Astrocyte (in vitro differentiated cells and primary cell): ENCODE measurements at places on chromosomes 4 and X. TPM values are rescaled to one million over a fixed set of nuclear protein-coding genes. Genes with fewer than 3 reads are reported as not detected.

DNA sequence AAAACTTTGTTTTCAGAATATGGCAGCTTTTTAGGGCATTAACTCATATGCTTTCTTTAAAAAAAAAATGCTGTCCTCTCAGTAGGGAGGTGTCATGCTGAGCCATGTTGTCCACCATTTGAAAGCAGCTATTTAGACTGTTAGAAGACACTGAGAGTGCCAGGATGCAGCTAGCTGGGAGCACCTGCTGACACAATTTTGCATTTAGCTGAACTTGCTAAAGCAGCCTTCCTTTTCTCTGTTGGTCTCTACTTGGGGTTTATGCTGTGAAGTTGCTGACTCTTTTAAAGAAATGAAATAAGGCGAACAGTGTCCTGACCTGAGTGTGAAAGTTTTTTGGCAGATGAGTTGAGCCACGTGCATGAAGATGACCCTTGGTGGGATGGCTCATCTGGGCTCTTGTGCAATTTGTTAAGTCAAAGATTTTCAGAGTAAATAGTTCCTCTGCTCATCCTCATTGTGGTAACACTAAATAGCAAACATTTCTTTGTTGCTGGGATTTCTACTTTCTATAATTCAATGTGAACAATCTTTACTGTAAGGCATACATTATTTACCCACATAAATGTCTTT lies 64.5 kb downstream of the CDS1 start:
- DNase-seq: no peak

HTATSF1 gene
- 29.1 and 33.1 TPM in 2 replicates for total RNA-seq

DNA sequence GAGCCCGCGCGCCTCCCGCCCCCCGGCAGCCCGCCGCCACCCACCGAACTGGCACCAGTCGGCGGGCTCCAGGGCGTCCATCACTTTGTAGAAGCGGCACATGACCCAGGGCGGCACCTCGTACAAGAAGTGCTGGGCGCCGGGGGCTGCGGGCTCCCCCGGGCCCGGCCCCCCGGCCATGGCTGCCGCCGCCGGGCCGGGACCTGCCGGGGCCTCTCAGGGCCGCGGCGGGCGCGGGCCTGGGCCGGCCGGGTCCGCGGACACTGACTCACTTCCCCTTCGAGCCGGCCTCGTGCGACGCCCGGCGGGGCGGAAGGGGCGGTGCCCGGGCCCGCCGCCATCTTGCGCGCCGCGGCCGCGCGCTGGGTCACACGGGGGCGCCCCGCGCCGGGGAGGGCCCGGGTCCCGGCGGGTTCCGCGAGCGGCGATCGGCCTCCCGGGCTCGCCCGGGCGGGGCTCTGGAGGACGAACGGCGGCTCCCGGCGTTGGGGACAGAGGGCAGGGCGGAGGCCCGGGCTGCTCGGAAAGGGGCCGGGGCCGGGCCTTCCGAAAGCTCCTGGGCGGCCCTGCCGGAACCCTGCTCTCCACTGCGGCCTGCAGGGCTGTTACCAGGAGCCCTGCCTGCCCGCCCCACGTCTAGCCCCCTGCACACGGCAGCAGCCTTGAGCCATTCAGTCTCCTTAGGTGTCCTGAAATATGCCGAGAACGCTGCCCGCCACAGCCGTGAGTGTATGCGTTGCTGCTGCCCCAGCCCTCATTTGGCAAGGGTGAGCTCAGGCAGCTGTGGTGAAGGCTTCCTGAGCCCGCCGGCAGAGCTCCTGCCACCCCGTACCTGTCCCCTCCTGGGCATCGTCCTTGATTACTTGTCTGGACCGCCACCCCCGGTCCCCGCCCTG lies at the start of gene IRAK1:
IRAK1 (minus strand) TSS at position 270 of the 896 bp plus-strand sequence; CDS start at position 180, 90 bp downstream.
- no peak for DNase-seq

SHROOM4 gene
- total RNA-seq: 7.0 and 7.6 TPM in 2 replicates

- no peak for DNase-seq
These were observed 508.2 kb upstream of the FAM241A start for GRCh38 chr4:111636961-111637585.

PCDH7 gene
- total RNA-seq: 40.8 and 45.4 TPM in 2 replicates

DNA sequence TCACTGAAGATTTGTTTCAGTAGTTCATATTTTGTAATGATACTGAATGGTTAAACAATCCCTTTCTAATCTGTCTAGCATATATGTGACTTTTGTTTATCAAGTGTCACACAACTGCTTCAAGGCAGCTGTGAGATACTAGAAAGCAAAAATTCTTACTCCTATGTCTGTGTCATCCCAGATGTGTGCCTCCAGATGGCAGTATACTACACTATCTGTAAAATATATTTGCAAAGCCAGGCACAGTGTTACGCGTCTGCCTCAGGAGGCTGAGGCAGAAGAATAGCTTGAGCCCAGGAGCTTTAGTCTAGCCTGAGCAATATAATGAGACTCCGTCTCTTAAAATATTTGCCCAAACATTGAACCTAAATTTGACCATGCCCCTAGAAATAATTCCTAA lies 4.0 kb downstream of the NUDT10 start:
- peak; percentile 27 for DNase-seq

GRCh38 chrX:47798861-47799260 lies 37.8 kb upstream of the ZNF81 start:
- no peak for DNase-seq

DNA sequence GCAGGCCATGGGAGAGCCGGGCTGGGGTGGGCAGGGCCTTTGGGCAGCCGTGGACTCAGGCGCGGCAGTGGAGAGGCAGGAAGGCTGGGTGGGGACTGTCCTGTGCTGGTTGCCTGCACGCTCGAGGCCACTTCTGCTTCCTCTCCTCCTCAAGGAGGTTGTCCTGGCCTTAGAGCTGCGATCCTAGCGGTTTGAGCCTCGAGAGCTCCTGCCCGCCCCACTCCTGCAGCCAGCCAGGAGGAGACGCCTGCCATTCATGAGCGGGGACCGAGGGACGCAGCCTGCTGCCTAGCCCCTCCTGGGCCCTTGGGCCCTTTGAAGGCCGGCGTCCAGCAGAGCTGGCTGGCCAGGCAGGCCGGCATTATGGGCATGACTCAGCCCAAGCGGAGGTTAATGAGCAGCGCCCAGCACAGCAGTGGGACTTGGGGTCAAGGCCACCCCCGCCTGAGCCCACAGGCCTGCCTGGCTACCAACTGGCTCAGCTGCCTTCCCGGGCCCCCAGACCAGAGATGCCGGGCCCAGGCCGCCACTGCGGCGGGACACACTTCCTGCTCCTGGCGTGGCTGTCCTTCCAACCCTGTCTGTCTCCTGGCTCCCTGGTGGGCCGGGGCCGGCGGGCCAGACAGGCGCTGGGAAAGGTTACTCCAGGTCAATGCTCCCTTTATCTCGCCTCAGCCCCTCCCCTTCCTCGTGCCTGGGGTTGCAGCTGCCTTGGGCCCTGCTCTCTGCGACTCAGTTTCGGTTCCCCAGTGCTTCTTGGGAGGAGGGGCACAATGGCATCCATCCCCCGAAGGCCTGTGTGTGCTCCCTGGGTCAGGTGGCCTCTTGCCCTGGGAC lies 1.8 kb downstream of the ABCD1 start:
- DNase-seq: peak; percentile 46

GRCh38 chrX:49627086-49627777 lies 28.4 kb downstream of the GAGE1 start:
- no peak for DNase-seq

DNA sequence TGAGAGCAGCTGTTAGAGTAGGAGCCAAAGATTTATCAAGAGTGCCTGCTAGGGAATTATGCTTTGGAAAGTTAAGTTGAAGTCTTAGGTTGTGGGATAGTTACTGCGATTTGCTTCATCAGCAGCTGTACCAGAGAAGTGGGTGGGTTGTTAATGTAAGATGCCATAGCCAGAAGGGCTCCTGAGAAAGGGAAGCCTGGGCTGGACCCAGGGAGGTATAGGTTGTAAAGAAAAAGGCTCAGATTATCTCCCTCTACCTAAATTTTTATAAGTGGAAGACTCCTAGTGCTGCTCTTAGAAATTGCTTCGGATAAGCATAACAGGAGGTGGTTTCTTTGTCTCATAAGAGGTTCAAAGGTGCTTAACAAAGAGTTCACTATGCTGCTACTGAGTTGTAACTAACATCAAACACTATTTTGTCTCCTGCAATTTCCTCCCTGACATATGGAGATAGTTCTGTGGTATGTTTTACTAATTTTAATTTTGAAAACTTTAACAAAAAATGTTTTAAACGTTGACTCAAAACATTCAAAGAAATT lies 356.9 kb downstream of the DTHD1 start:
- DNase-seq: no peak

- DNase-seq: peak; percentile 23
These were observed 73.5 kb downstream of the CLCN5 start for GRCh38 chrX:49995795-49996455.

BRS3 gene
- total RNA-seq: not detected in 2 replicates

GRCh38 chrX:45769761-45770582 lies 569.3 kb upstream of the DIPK2B start:
- peak; percentile 93 for DNase-seq

DNA sequence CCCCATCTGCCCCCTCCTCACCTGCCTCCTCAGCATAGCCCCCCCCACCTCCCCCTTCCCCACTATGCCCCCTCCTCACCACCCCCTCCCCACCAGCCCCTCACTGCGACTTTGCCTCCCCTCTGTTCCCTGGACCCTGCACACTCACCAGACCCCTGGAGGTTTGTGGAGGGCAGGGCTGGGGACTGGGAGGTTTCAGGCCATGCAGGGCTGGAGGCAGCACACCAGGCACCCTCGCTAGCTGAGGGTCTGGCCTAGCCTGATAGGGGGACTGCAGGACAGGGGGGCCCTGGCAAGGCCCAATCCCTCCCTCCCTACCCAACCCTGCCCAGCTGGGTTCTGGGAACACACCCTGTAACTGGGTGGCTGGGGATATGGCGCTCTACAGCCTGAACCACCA lies 28.0 kb downstream of the TACC3 start:
- DNase-seq: no peak

DNA sequence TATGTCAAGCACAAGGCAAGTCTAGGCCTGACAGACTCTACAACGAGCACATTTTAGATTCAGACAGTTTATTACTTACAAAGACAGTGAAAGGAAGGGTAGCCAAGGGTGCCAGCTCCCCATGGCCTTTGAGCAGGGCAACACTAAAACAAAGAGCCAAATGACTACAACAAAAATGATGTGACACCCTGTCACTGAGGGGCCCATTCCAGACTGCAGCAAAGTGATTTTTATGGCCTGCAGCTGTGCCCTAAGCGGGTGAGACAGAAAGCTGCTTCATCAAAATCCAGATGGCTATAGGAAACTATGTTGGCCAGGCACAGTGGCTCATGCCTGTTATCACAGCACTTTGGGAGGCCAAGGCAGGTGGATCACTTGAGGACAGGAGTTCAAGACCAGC lies 13.4 kb upstream of the RP2 start:
- DNase-seq: no peak

INTS12 gene
- 21.2 and 21.9 TPM in 2 replicates for total RNA-seq

DNA sequence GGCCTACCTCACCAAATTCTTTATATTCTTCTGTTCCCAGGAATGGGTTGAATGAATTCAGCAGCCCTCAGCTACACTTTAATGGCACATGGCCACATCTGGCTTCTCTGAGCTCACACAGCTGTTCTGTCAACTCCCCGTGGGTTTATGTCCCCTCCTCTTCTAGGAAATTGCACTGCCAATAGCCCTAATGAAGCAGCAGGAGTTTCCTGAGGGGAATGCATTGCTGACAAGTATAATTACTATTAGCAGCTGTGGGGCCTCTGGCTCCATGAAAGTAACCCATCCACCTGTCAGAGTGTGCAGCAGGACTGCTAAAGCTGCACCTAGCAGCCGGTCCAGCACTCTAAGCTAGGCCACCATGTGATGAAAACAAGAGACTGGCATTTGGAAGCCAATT lies 50.3 kb downstream of the FTHL17 start:
- no peak for DNase-seq

PLK4 gene
- 2.8 and 3.6 TPM in 2 replicates for total RNA-seq

NOX1 gene
- not detected in 2 replicates for total RNA-seq

SEL1L3 gene
- total RNA-seq: 24.9 and 32.7 TPM in 2 replicates

MAGED2 gene
- total RNA-seq: 498 and 502 TPM in 2 replicates
